ENCODE measurements at places on chromosomes 1 and 21.

GRCh38 chr1:223611936-223612335 lies 53.6 kb downstream of the CAPN8 start:
- no peak for DNase-seq

DNA sequence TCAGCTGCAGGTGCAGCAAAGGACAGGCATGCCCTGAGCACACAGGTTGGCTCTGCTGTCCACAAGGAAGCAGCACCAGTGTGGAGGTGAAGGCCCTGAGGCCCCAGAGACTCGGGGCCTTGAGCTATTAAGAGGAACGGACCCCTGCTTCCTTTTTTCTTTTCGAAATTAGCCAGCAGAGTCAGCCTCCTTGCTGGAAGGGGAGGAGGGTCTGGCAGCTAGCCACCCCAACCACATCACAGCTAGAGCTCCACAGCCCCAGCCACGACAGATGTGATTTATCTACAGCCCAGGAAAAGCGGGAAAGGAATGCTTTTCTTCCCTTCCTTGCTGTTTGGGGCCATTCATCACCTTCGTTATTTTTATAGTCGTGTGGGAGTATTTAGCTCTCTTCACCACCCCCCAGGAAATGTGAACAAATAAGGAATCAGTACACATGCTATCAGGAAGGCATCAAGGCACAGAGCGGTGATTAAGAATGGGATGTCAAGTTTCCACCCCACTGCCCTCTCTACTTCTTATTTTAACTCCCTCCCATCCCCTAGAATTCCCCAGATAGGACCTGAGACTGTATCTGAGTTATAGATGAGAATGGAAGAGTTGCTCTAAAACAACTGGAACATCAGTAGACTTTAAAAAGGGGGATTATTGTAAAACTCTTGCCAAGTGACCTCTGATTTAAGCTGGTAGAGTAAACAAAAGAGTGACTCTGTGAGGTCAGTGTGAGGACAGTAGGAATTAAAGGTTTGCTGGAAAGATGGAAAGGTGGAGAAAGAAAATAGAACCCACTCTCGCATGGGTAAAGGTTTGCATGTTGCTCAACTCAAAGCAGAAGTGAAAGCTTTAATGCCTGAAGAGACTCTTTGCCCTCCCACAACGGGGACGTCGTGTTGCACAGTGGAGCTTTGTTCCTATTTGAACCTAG lies 224.7 kb upstream of the GJB5 start:
- no peak for DNase-seq

GRCh38 chr1:239717918-239718184 lies 331.5 kb downstream of the CHRM3 start:
- peak; percentile 9 for DNase-seq

DNA sequence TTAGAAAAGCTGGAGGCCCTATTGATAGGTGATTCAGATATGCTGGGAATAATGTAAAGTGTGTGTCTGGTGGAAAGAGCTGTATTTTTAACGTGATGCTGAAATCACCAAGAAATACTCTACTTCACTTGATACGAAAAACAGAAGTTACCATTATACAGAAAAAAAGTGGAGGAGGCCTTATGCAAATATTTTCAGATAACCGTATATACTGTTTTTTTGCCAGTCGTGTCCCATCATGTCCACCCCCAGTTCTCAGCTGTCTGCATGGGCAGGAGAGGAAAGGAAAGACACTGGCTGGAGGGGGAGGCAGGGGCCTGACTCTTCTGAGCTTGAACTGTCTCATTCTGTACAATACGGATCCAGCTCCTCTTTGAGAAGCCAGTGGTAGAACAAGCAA lies 51.1 kb downstream of the KCNJ6 start:
- no peak for DNase-seq

DNA sequence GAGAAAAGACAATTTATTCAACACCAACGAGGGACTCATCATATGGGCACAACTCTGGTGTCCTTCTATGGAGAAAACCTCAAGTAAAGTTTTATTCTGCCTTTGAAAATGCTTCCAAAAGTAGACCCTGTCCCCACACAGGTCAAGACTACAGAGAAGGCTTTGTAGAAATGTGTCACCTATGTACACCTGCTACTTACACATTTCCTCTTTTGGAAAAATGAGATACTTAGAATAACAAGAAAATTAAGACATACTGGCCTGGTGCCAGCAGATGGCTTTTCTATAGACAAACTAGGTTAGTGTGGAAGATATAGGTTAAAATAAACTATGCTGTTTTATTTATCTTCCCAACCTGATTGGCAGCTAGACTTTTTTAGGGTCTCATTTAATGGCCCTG lies 13.6 kb downstream of the POGK start:
- no peak for DNase-seq

- DNase-seq: no peak
These were observed 85.6 kb upstream of the CASZ1 start for GRCh38 chr1:10882069-10882468.

DNA sequence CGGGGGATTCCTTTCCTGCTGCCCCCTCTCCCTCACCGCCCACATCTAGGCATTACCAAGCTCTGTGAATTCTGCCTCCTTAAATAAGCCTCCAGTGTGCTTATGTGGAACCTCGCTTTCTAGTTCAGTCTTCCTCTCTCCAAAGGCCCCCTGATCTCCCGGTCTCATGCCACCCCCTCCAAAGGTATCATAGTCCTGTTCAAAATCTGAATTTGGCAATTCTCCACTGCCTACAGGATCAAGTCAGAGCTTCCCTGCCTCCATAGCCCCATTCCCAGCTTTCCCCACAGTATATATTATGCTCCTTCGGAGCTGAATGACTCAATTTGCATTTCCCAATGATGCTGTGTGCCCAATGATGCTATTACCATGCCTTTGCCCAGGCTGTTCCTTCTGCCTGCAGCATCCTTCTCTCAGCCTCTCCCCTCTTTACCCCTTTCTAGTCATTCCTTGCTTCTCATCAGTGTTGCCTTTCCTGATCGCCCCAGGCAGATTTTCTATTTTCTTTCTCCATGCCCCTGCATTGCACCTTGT lies 1.7 kb downstream of the AZIN2 start:
- DNase-seq: no peak

- no peak for DNase-seq
These were observed 25.4 kb upstream of the SLC16A1 start for GRCh38 chr1:112981426-112981825.

DNA sequence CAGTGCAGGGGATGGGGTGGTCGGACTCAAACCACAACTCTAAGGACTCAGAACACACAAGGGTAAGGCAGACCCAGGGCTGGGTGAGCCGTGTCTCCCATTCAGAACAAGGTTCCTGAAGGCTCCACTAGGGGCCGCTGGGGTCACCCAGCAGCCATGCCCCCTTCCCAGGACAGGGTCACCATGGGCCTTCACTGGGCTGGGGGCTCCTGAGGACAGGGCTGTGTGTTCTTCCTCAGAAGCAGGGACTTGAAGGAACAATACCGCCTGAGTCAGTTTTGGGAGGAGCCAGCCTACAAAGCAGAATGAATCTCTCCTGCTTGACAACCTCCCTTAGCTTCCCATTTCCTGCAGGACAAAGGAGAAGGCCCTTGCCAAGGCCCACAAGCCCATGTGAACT lies 15.4 kb downstream of the RIMS3 start:
- no peak for DNase-seq

DNA sequence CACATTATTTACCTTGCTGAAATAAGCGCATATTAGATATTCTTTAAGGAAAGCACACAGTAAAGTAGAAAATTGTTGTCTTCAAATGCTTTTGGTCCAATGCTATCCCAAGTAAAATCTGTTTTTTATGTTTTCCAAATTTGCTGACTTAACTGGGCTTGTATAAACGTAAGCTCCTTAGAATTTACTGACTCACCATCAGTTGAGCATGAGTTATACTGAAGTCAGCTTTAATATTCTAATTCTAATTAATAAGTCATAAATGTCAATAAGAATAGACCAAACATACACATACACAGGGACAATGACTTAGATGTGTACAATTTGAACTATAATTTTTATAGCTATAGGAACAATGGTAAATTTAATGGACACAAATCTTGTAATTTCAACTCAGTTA lies 319.2 kb downstream of the TPR start:
- no peak for DNase-seq

DNA sequence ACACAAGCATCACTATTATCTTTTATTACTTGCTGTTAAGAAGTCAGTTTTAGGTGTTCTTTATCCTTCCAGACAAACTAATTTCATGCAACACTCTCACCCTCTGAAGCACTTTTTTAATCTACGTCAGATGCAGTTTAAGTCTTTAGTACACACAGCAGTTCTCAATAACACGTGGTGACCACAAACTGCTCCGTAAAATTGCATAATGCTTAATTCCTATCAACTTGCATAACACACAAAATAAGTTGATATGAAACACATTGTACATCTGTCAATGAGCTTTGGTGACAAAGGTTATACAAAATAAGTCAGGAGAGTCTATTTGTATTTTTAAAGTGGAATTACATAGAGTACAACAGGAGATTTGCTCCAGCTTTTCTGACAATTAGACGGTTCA lies 140.9 kb upstream of the ETS2 start:
- no peak for DNase-seq

GRCh38 chr1:22651941-22652856 lies 837 bp upstream of the C1QB start:
- no peak for DNase-seq

- no peak for DNase-seq
These were observed 3.5 kb downstream of the HDGF start for GRCh38 chr1:156747742-156748669.

DNA sequence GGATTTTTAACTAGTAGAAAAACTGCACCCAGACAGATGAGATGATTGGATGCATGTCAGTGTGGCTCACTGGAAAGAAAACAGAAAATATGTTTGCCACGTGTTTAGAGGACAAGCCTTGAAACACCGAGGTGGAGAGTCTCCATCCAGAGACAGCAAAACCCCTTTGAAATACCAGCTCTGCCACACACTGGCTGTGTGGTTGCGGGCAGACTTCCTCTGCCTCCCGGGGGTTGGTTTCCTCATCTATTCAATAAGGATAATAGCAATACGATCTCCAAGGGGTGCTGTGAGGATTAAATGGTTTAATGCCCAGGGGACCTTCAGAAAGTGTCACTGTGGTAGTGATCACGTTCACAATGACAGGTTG lies 67.2 kb upstream of the PARP1 start:
- DNase-seq: no peak

DNA sequence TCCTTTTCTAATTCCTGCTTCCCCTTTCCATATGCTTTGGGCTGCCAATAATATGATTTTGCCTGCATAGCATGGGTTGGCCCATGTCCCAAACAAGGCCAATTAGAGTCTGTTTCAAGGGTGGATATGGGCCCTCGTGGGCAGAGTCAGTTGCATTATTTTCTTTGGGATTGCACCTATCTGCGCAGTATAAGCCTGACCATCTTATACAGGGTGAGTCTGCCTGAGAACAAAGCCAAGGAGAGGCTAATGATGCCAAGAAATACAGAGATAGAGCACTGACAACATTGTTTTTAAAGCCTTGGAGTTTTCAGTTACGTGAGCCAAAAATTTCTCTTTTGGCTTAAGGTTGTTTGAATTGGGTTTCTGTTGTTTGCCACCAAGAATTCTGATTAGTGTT lies 18.6 kb downstream of the OVAAL start:
- DNase-seq: no peak

- peak; percentile 5 for DNase-seq
These were observed 99.2 kb upstream of the PALMD start for GRCh38 chr1:99546432-99547416.

- DNase-seq: no peak
These were observed 120.8 kb downstream of the DMRTB1 start for GRCh38 chr1:53580009-53580400.

DNA sequence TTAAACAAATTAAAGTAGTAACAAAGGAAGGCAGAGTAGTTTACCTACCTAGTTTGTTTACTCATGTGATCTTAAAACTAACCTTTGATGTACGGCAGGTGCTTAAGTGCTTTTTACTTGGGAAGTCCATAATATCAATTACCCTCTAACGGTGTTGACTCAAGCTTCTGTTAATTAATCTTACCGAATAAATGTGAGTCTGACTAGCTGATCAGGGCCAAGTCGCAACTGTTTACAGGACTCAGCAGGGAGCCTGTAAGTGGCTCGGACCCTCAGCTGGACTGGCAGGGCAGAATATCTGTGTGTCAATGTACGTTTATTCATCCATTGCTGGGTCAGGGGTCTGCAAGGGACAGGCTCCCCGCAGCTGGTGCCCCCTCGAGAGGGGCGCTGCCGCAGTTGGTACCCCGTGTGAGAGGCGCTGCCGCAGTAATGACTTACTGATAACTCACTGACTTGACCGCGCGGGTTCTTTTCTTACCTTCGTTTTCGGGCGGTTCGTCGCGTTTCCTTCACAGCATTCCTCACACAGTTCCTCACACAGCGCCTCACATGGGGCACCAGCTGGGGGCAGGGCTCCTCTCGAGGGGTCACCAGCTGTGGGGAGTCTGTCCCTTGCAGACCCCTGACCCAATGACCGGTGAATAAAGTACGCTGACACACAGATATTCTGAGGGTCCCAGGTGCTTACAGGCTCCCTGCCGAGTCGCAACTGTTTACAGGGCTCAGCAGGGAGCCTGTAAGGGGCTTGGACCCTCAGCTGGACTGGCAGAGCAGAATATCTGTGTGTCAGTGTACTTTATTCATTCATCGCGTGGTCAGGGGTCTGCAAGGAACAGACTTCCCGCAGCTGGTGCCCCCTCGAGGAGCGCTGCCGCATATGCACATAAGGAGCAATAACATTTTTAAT lies 3.0 kb downstream of the FMO1 start:
- peak; percentile 29 for DNase-seq

- DNase-seq: no peak
These were observed 11.4 kb upstream of the B3GALT5 start for GRCh38 chr21:39601187-39601928.

DNA sequence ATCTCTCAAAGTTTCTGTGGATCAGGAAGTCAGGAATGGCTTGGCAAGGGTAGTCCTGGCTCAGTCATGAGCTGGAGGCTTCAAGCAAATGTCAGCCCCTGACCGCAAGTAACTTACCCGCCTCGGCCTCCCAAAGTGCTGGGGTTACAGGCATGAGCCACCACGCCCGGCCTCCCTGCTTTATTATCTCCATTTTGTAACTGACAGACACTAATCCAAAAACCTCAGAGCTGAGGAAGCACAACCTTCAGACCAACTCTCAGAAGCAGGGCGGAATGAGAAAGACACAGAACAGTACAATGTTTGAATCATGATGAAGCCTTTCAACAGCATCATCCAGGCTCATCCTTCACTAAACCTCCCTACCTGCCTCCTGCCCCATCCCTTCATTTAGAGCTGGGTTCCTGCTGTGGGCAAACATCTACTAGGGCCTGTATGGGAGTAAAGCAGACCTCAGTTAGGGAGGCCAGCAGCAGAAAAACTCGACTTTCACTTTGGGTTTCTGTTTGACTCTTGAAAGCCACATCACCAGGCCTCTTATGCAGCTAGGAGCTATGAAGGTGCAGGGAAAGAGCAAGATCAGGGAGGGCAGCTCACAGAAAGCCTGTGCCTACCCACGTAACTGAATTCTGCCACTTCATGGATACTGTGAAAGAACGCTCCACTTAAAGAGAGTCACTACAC lies 84.4 kb upstream of the RAB4A start:
- peak; percentile 82 for DNase-seq

GRCh38 chr1:41547781-41548560 lies 63.5 kb upstream of the EDN2 start:
- no peak for DNase-seq

Data from activated CD4-positive, alpha-beta T cell treated with anti-CD3 and anti-CD28 coated beads, Interleukin-10, Interleukin-2, amounts not matched to agents 100 ng/mL and 50 ng/mL, durations not matched to agents 16 hours and 8 hours (primary cell).